ENCODE measurements at places on chromosomes 5 and 9.

- DNase-seq, result no peak
Observed at GRCh38 chr5:14008819-14009311, 64.4 kb upstream of the DNAH5 start.

DNA sequence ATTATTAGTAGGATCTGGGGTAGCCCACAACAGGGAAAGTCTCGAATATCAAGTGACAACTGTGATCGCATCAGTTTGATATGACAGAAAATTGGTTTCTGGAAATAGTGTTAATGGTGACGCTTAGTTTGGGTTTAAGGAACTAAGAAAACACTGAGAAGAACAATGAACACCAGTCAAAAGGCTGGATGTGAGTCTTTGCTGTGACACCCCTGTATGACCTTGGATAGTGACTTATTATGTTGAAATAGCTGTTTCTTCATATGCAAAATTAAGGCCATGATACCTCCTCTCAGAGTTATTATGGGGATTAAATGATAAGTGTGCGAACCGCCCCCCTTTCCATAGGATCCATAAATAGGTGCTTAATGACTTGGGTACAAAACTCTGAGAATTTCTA lies 926 bp downstream of the DNAJC25 start:
- DNase-seq, result no peak

GRCh38 chr5:4981608-4982007 lies 158.5 kb upstream of the ADAMTS16 start:
- no peak for DNase-seq

DNA sequence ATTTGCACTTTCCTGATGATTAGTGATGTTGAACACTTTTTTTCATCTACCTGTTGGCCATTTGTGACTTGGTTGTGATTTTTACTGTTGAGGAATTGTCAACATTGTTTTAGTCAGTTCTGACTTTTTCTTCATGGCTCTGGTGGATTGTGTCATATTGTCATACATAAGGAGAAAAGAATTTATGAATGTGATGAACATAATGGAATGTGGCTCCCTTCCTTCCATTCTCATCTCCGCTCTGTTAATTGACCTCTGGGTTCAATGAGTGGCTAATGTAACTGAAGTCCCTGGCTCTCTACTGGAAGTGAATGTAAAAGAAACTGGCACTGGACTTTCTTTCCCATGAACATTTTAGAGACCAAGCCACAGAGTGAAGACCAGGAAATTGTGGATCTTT lies 49.2 kb downstream of the KIAA1958 start:
- no peak for DNase-seq

- DNase-seq, result no peak
Observed at GRCh38 chr9:93057042-93057702, 1.3 kb upstream of the SUSD3 start.

All from stimulated activated CD4-positive, alpha-beta T cell treated with anti-CD3 and anti-CD28 coated beads, Interleukin-12 subunit alpha, Interleukin-12 subunit beta, amount 100 ng/mL, for 24 hours (primary cell).